Endothelial cell (in vitro differentiated cells): ENCODE measurements at places on chromosomes 4 and X. TPM values are rescaled to one million over a fixed set of nuclear protein-coding genes. Genes with fewer than 3 reads are reported as not detected.

BMX gene
- total RNA-seq, result 0.74 TPM

DNA sequence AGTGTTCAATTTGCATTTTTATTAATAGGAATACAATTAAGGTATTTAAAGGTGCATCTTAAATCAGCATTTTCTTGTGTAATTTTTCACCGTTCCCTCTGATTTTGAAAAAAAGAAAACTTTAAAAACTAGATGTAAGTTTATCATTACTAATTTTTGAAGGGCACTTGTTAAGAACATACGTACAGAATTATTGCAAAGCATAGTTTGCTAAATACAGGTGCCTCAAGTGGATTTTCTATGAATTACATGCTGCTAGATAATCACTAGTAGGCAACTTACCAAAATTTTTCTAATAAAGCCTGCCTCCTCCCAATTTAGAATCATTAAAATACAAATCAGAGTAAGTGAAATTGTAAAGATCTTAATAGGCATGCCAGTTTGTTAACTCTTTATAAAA lies 8.5 kb downstream of the CNKSR2 start:
- H3K4me1 ChIP-seq, result no peaks in the 10 kb centered on the region
- H3K27me3 ChIP-seq, result no peaks in the 10 kb centered on the region

DNA sequence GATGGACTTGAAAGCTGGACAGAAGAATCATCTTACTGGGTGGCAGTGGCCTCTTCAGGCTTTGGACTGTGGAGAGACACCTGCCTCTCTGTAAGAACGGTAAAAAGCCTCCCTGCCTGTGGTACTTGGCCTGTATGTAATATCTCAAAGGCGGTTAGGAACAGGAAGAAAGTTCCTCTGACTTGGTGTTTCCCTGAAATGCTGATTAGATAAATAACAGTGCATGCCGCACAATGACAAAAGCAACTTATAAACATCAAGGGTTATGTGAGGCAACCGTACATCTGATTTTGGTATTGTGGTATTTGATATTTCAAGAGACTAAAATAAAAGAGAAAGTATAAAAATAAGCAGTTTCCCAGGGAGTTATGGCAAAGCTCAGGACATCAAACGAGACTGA lies 92.4 kb upstream of the SORBS2 start:
- H3K4me3 ChIP-seq, result no peak overlapping the region
- no peak overlapping the region for H3K27ac ChIP-seq
- no peaks in the 10 kb centered on the region for H3K27me3 ChIP-seq
- no peaks in the 10 kb centered on the region for H3K36me3 ChIP-seq

INTS6L gene
- 9.6 TPM for total RNA-seq

ZMAT1 gene
- total RNA-seq, result 7.3 TPM

DNA sequence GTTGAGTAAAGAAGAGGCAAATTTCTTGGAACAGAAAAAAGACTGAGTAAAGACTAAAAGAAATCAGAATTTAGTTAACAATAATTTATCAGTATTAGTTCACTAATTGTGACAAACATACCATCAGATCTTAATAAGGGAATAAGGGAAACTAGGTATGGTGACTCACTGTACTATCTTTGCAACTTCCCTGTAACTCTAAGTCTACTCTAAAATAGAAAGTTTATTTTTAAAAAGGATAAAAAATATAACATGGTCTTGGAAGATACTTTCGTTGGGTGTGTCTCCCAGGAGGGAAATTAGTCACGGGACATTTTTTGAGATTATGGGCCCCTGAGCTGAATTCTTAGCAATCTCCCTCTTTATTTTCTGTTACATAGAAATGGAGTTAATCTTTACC lies 97.3 kb downstream of the EMCN start:
- H3K27ac ChIP-seq, result no peak overlapping the region
- H3K36me3 ChIP-seq, result no peaks in the 10 kb centered on the region
- no peak overlapping the region for H3K4me3 ChIP-seq
- peaks cover 10% of the 10 kb centered on the region for H3K4me1 ChIP-seq

GABRE gene
- 2.0 TPM for total RNA-seq

DNA sequence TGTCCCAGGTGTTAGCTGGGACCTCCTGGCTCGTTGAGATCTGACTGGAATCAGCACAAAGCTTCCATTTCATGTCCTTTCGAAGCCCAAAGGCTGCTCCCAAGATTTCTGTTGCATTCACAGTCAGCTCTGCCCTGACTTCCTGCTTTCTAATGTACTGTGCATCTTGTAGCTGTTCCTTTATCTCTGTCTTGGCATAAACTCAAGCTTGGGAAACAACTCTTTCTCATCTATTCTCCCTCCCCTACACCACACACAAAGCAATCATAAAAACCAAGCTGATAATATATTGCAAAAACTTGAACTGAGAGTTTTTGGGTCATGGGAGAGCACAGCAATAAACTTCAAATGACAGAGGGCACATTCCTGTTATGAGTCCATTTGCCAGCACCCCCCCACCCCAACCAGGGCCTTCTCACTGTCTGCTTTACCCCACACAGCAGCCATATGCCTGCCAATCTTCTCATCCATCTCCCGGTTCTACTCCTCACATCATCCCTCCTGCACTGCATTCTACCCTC lies 76.3 kb downstream of the SYNPO2 start:
- H3K36me3 ChIP-seq, result no peaks in the 10 kb centered on the region
- peaks cover 7% of the 10 kb centered on the region for H3K4me1 ChIP-seq
- H3K4me3 ChIP-seq, result no peak overlapping the region
- no peak overlapping the region for H3K27ac ChIP-seq
- DNase-seq, result no peak

AKAP14 gene
- total RNA-seq, result not detected

ZNF630 gene
- 1.7 TPM for total RNA-seq
